SK-MEL-5 (cell line): ENCODE measurements at places on chromosomes 4 and X.

GRCh38 chrX:79117078-79117477 is 27.4 kb upstream of the GPR174 start:
- no peak for DNase-seq

DNA sequence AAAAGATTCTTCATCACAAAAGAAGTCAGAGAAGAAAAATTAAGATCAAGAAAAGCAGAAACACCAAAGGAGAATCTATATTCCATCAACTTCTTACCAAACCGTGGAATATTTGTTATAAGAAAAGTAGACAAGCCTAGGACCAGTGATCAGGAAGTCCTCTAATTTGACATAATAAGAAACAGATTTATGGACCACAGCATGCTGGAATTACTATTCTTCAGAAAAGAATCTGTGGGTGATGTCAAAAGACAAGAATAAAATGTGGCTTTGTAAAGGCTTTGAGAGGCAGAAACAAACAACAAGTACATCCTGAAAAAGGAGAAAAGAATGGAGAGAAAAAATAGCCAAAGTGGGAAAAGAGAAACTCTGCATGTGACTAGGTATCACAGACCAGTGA is 123.3 kb downstream of the SLC10A7 start:
- no peak for DNase-seq

DNA sequence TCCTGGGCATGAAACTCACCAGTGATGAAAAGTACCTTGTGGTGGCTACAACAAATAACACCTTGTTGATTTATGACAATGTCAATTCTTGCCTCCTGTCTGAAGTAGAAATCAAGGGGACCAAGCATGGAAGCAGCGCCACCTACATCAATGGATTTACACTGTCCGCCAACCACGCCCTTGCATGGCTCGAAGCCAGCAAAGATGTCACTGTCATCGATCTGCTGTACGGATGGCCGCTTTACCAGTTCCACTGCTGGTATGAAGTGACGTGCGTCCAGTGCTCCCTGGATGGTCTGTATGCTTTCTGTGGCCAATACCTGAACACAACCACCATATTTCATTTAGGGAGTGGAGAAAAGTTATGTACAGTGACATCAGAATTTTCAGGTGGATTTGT is 200.5 kb downstream of the NWD2 start:
- no peak for DNase-seq

DNA sequence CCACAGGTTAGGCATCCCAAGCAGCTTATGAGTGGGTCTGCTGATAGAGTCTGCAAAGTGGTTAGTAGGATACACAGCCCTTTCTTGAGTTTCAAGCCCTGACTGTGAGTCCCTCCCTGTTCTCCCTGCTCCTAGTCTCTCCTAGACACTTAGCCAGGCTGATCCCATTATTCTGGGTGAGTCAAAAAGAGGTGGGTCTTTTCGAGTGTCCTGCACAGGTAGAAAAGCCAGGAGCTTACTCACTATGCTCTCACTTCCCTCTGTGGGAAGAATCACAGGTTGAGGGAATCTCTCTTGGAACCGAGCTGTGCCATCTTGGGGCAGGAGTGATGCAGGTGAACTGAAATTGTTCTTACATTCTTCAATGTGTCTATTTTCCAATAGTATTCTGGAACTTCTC is 29.7 kb downstream of the SCLT1 start:
- no peak for DNase-seq

GRCh38 chr4:1575418-1576303 is 108.5 kb downstream of the FAM53A start:
- DNase-seq, result no peak

DNA sequence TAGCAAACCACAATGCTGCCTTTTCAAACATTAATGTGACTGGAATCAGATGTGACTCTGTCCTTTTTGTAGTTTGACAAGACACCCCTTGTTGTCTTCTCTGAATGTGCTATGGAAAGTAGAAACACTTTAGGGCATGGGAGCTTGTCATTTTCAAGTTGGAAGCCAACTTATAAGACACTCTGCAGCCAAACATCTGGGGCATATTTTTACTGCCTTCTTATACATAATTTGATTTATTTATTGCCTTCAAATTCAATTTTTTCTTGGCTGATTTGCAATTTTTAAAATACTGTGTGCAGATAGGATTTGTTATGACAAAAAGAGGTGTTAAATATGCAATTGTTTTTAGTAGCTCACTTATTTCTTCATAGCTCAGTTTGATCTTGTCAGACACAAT is 1002.0 kb upstream of the PCDH7 start:
- DNase-seq, result no peak

- DNase-seq, result peak; percentile 61
Observed at GRCh38 chrX:150202641-150203247, 160.4 kb upstream of the MAMLD1 start.

DNA sequence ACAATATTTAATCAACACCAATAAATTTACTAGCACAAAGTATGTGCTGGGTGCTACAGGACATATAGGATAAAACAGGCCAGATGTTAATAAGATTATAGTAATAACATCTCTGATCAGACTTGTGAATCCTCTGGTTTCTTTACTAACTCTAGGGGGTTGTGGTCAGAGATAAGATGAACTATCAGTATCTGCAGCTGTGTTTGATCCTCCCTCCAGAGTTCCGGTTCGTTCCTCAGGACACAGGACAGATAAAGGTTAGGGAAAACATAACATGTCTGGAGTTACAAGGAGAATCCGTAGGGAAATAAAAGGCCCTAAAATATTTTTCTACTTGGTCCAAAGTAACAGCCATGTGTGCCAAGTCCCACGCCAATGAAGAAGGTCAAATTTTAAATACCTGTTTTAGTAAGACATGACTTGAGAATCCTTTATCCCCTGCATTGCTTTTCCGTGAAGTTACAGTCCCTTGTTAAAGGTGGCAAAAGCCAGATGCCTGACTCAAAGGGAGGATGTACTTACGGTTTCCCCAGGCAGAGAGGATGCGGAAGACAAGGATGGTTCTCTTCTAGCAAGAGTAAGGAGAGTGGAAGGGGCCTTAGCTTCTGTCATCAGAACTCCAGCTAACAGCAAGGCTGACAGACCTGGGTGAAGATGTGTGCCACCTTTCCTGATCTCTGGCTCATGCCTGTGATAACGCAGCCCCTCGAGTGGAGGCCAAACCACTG is 44.4 kb downstream of the KIAA0232 start:
- DNase-seq, result no peak

DNA sequence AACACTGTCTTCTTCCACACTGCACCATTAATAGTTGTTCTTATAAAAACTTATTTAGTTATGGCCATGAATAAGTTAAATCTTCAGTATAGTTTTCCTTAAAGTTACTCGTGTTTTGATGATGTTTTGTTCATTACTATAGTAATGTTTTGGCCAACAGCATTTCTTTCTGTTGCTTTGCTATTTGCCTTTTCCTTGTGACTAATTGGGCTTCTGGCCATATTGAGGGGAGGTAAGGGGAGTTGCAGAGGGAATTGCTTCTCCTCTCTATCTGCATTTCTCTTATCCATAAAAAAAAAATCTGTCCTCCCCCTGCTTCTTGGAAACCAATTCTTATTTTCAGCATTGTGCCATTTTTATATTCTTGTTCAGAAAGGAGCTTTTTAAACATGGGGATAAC is 42.7 kb upstream of the ZCCHC12 start:
- DNase-seq, result no peak
